CD14-positive monocyte (primary cell): ENCODE measurements at places on chromosomes 2 and 18.
A peak's percentile ranks its signal among the peaks of the same experiment; 100 is the strongest.

- no peak for DNase-seq
Measured at GRCh38 chr18:37568671-37569070, 3.1 kb upstream of the CELF4 start.

DNA sequence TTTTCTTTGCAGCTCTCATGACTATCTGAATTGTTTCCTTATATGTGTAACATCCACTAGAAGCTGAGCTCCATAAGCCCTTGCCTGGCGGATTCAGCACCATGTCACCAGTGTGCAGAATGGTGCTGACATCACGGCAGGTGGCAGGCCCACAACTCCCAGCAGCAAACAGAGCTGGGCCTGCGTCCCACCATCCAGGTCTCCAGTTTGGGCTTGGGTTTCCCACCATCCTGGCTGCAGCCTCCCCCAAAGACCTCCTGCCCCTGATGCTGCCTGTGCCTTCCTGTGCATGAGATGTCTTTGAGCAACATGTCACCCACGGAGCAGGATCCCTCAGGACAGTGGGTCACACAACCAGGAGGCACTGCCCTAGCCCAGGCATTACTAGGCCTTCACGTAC is 113.1 kb downstream of the TNS1 start:
- no peak for DNase-seq

GRCh38 chr2:136124805-136125204 is 6.9 kb upstream of the CXCR4 start:
- no peak for DNase-seq

- DNase-seq = no peak
Measured at GRCh38 chr2:196718419-196719109, 79.0 kb downstream of the CCDC150 start.

- DNase-seq = no peak
Measured at GRCh38 chr2:77013953-77014352, 508.2 kb downstream of the LRRTM4 start.

- no peak for DNase-seq
Measured at GRCh38 chr2:226074391-226074790, 674.9 kb downstream of the NYAP2 start.

DNA sequence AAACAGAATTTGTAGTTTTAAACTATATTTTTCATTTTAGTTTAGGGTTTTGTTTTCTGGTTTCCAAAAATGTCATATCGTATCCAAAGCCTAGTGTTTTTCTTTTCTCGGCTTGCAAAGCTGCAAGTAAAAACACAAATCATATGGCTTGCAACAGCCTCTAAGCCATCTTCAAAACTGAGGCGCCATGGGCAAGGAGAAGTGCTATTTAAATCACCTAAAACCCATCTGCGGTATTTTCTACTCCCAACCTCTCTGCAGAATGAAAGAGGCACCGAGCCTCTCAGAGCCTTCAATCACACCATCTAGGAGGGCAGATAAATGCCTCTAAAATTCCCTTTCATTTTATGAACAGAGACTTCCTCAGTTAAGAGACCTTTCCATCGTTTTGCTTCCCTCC is 25.2 kb downstream of the FECH start:
- DNase-seq = no peak

DNA sequence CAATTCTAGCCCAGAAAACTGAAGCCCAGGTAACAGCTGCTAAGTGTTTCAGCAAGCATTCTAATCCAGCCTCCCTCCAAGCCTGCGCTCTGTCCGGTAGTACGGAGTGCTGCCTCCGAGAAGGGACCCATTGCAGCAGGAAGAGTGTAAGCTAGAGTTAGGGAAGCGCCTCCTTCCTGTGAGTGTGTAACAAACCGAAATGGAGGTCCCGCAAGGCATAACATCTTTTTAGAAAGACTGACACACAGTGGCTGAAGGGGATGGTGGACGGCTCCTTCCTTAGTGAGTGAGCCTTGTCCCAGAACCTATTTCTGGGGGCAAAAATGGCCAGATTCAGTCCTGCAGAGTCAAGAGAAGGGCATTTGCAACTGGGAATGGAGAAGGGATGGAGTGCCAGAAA is 12.2 kb downstream of the PKDCC start:
- no peak for DNase-seq

- no peak for DNase-seq
Measured at GRCh38 chr2:219417374-219417773, 803 bp upstream of the DES start.

DNA sequence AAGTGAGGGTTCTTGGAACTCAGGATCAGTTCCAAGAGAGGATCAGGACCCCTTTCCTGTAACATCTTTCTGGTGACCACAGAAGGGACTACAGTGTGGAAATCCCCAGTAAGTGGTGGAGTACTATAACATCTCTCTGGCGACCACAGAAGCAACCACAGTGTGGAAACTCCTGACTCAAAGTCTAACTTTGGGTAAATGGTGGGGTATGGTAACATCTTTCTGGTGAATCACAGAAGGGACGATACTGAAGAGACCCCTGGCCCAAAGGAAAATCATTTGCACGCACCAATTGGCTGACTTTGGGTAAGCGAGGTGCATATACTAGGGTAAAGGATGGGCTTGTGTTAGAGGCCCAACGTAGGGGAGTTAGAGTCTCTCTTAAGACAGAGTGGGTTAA is 56.3 kb upstream of the GULP1 start:
- DNase-seq = no peak

DNA sequence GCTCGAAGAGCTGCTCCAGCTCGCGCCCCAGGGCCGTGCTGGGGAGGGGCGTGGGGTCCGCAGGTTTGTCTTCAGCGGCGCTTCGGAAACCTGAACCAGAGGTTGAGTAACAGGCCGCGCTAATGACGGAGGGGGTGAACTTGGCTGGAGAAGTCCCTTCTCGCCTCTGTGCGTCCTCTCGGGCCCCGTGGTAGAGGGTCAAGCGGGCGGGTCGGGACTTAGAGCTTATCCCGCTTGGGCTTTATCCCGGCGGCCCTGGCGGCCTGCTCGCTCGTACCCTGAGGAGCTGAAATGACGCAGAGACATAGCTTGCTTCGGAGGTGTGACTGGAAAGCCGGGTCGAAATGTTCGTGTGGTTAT is 479 bp downstream of the RNMT start:
- no peak for DNase-seq

GRCh38 chr2:52072949-52073348 is 1041.0 kb upstream of the NRXN1 start:
- no peak for DNase-seq

DNA sequence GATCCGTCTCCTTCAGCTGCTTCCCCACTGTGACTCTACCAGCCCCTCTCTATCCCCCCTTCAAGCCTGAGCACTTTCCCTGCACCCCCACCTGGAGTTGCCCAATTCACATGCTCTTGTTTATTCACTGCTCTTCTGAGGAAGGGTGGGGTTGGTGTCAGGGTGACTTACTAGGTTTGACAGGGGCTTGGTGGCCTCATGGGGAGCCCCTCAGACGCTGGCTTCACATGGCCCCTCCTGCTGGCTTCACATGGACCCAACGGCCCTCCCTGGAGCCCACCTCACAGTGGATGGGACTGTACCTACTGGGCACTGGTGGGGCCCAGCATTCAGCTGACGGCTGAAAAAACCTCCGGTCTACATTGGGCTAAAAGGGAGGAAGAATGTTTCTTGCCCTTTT is 16.7 kb upstream of the MRPL33 start:
- no peak for DNase-seq

DNA sequence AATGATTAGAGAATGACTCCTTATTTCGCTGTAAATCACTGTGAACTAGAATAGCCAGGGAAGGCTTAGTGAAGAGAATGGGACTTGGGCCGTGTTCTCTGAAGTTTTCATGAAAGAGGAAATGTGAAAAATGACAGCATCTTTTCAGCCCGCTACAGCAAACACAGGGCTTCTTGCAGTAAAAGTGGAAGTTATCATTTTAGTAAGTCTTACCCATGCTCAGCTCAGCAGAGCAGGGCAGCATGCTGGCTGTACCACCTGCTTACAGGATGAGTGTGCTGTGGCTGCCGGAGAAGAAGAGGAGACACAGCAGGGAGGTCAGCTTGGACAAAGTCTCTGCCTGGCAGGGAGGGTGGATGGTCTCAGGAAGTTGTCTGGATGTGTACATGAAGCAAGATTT is 300.7 kb upstream of the DLGAP1 start:
- DNase-seq = no peak

- no peak for DNase-seq
Measured at GRCh38 chr2:69077252-69077950, 64.4 kb downstream of the ANTXR1 start.

GRCh38 chr2:231457101-231457500 is 7.2 kb downstream of the NCL start:
- no peak for DNase-seq

- DNase-seq = no peak
Measured at GRCh38 chr2:8997631-8998030, 5.9 kb downstream of the MBOAT2 start.

DNA sequence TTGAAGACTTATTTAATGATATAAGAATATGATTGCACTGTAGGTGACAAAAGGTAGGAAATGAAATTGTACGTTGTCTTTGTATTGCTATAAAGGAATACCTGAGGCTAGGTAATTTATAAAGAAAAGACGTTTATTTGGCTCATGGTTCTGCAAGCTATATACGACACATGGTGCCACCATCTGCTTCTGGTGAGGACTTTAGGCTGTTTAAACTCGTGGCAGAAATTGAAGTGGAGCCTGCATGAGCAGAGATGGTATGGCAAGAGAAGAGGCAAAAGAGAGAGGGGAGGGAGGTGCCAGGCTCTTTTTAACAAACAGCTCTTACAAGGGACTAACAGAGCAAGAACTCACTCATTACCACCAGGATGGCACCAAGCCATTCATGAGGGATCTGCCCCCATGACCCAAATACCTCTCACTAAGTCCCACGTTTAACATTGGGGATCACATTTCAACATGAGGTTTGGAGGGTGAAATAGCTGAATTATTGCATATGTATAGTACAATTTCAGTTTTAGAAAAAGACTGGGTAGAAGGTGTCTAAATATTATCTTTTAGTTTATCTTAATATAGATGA is 86.8 kb downstream of the GULP1 start:
- DNase-seq = no peak

GRCh38 chr2:152462779-152463178 is 127.8 kb downstream of the FMNL2 start:
- DNase-seq = no peak

- DNase-seq = no peak
Measured at GRCh38 chr2:240651185-240651584, 25.9 kb downstream of the GPR35 start.

GRCh38 chr2:103784261-103784660 is 1022.4 kb downstream of the TMEM182 start:
- DNase-seq = no peak

GRCh38 chr2:121570036-121570666 is 39.5 kb downstream of the RNU4ATAC start:
- no peak for DNase-seq

DNA sequence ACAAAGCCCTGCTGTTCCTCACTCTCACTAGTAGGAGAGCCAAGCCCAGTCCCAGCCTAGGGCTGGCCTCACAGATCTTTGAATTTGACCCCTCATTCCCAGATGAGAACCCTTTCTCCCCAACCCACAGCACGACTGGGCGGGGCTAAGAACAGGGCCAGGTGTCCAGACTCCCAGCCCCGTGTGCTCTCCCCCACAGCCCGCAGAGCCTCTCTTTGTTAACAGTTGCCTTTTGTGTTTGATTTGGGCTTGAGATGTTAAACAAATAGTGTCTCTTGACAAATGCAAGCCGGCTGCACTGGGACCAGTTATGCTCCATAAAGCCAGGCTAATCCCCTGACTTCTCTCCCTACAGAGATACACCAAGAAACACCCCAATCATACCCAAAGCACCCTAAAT is 4.7 kb upstream of the KCNK3 start:
- no peak for DNase-seq

GRCh38 chr2:69582582-69583176 is 60.9 kb downstream of the AAK1 start:
- DNase-seq = peak; percentile 39

DNA sequence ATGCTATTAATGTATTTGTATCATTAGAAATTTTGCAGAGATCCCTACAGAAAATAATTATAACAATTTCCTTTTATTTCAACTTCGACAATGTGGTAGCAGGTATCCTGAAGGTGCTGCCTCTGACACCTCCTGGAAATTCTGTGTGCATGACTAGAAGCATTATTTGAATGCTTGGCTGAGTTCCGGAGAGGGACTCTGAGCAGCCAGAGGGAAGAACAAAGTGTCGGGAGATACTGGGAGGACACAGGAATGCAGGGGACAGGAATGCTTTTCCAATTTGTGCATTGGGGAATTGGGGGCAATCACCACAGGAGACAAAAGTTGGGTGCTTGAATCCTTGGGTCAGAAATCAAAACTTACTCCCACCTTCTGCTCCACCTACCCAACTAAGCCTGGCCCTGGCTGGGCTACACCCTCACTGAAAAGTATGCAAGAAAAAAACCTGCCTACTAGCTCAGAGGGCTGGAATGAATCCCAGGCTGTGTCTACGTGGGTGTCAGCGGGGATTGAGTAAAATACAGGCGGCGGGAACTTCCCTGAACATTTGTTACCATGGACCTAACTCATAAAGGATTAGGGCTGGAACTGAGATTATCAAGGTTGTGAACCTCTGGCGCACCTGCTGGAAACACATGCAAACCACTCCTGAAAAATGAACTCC is 299.3 kb downstream of the SOX11 start:
- no peak for DNase-seq

- no peak for DNase-seq
Measured at GRCh38 chr2:148044322-148044721, 23.4 kb downstream of the MBD5 start.

DNA sequence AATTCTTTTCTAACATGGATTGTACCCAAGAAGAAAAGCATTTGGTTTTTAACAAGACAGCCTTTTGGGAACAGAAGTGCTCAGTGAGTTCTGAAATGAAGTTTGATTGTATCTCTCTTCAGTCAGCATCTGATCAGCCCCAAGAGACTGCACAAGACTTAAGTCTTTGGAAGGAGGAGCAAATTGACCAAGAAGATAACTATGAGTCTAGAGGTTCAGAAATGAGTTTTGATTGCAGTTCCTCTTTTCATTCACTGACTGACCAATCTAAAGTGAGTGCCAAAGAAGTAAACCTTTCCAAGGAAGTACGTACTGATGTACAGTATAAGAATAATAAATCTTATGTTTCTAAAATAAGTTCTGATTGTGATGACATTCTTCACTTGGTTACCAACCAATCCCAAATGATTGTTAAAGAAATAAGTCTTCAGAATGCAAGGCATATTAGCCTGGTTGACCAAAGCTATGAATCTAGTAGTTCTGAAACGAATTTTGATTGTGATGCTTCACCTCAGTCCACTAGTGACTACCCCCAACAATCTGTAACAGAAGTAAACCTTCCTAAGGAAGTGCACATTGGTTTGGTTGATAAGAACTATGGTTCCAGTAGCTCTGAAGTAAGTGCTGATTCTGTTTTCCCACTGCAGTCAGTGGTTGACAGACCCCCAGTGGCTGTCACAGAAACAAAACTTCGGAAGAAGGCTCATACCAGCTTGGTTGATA is 31.2 kb downstream of the ZDBF2 start:
- no peak for DNase-seq

GRCh38 chr18:7084080-7085065 is 33.2 kb downstream of the LAMA1 start:
- DNase-seq = no peak
